ENCODE measurements at places on chromosomes 1 and 21.

DNA sequence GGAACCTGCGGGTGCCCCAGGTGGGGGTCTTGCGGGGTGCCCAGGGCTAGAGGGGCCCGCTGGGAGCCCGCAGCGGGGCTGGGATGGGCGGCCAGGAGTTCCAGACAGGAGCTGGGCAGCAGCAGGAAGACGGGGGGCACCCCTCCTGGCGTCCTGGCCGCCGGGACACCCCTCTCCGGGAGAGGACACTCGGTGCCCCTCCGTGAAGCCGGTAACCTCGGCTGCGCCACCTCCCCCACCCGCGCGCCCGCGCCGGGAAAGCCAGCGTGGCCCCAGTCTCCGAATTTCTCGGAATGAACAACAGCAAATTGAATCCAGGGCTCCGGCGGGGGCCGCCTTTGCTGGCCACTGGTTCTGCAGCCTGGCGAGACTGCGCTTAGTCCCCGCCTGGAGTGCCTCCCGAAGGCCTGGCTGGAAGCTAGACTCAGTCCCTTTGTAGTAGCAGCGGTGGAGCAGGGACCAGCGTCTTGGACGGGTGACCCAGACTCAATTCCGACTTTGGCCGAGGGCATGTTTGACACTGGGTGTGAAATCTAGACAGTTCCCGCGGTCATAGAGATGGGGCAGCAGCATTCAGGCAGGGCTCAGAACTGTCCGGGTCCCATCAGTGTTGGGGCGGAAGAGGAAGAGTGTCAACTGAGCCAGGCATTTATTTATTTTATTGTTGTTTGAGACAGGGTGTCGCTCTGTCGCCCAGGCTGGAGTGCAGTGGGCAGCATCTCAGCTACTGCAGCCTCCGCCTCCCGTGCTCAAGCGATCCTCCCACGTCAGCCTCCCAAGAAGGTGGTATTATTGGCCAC lies 773 bp downstream of the IFNGR2 start:
- DNase-seq, result no peak

- no peak for DNase-seq
Measured at GRCh38 chr1:162011337-162012012, 12.2 kb downstream of the OLFML2B start.

DNA sequence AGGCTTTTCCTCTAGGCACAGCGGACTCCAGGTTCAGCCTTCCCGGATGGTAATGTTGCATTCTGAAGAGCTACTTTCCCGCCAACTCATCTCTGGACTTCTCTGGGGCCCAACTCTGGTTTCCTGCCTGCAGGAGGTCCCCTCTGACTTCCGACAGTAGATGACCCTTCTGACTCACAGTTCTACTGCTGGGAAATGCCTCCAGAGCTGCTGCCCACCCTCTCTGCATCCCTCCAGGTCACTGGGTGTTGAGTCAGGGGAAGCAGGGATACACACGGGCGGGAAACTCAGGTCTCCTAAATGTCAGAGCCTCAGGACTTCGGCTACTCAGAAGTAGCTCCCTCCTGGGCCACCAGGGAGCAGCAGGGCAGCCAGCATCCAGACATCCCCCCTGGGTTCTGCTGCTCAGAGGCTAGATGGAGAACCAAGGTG lies 2.1 kb upstream of the KIF21B start:
- no peak for DNase-seq

DNA sequence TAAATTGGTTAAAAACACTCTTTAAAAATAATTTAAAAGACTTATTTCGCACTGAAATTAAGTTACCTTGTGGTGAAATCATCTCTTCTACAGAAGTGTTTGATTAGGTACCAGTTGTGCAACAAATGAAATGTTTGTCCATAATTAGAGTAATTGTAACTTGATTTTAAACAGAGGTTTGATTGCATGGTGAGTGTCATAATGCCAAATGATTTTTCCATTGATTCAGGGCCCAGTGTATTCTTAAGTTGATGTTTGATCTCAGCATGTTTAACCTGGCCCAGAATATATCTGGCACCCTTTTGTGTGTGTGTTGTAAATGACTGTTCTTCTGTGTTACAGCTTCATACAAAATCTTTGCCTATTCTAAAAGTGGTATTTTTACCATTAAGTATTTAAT lies 28.5 kb downstream of the LRRC8B start:
- DNase-seq, result no peak

DNA sequence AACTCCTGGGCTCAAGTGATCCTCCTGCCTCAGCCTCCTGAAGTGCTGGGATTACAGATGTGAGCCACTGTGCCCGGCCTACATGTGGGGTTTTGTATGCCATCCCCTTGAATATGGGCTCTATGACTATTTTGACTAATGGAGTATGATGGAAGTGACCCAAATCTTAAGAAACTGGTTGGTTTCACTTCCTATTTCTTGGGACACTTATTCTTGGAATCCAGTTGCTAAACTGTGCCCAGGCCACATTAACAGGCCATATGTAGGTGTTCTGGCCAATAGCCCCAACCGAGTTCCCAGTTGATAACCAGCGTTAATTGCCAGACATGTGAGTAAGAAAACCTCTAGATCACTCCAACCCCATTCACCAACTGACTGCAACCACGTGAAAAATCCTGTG lies 36.3 kb upstream of the CLIC4 start:
- DNase-seq, result no peak

- no peak for DNase-seq
Measured at GRCh38 chr1:162882248-162882674, 21.3 kb upstream of the CCDC190 start.

GRCh38 chr1:29264773-29265389 lies 28.6 kb downstream of the PTPRU start:
- no peak for DNase-seq

GRCh38 chr1:215269955-215270354 lies 187.4 kb downstream of the KCNK2 start:
- no peak for DNase-seq

GRCh38 chr1:248834343-248834940 lies 3.6 kb upstream of the ZNF672 start:
- DNase-seq, result no peak

- no peak for DNase-seq
Measured at GRCh38 chr1:20367626-20368025, 77.0 kb downstream of the VWA5B1 start.

DNA sequence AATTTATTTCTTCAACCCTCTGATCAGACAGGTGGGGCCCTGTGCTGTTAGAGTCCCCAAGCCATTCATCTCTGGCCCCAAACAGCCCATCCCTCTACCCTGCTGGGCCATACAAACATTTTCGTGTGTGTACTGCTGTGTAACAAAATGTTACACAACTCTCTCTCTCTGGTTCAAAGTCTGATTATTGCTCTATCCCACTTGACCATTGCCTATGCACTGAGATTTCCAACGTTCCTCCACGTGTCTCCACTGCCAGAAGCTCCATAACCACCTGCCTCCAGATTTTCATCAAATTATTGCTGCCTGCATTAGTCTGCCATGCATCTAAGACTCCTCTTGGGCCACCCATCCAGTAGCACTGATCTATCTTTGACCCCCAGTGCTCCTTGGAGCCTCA lies 104.8 kb downstream of the ELAVL4 start:
- no peak for DNase-seq

DNA sequence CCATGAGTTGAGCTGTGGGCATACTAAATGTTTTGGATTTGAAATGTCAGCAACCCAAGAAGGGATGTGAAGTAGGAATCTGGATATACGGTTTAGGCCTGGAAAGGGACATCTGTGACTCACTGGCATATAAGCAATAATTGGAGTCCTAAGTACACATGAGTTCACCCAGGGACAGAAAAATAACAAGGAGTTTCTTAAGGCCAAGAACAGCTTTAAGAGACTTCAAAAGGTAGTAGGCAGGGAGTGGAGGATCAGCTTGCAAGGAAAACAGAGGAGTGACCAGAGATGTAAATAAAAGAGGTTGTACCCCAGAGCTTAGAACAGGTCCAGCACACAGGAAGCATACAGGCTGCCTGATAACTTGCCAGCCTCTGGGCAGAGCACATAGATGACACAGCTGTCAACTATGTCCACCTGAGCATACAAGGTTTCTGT lies 28.1 kb downstream of the TMEM50B start:
- DNase-seq, result no peak

GRCh38 chr1:96519851-96520578 lies 201.6 kb upstream of the PTBP2 start:
- peak; percentile 6 for DNase-seq

DNA sequence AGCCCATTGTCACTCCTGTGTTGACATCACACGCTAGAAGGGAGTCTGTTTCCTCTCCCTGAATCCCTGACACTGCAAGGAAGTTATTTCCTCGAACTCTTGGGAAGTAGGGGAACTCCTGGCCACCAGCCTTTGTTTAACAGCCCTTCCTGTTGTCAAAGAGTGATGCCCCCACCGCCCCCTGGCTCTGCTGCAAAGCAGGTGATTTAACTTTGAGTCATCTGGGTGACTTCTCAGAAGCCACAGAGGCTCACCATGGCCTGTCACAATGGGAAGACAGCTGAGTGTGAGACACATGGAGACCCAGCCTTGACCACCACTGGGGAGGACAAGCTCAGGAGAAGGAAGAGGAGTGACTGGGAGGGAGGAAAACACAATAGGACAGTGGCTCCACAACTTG lies 182.8 kb downstream of the PSMG1 start:
- no peak for DNase-seq

GRCh38 chr1:15430787-15431570 lies 7.3 kb upstream of the CTRC start:
- DNase-seq, result no peak

Data from non-pigmented ciliary epithelial cell (primary cell).